ENCODE measurements at places on chromosomes 12 and 14.
A peak's percentile ranks its signal among the peaks of the same experiment; 100 is the strongest.

- no peak for DNase-seq
Measured at GRCh38 chr12:10121278-10121677, 8.7 kb downstream of the CLEC7A start.

DNA sequence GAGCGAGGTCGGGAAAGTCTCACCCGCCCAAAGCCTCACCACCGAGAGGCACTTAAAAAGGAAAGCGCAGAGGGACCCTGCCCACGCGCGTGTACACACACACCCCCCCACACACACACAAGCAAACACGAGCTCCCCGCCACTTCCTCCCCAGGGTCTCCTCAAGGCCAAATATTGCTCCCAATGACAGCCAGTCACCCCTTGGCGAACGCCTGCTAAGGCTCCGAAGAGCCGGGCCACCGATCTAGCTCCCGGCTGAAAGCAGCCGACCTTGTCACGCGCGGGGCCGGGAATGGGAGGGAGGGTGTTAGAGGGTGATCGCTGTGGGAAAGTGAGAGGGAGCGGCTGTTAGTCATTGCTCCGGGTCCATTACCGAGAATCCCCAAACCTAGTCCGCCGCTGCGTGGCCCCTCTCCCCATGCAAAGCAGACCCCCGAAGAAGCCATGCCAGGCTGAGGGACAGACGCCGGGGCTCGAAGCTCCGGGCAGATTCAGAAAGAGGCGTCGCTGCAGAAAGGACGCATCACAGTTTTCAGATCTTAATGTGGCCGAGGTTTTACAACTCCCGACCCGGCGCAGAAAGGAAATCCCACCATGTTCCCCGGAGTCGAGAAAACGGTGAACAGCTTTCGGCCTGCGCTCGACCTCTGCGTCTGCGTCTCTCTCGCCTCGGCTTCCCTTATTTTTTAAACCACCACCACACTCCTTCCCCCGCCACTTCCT, 2.6 kb downstream of the BMP4 start:
- DNase-seq, result peak; percentile 27

GRCh38 chr12:71069311-71069710, 88.5 kb downstream of the TSPAN8 start:
- DNase-seq, result no peak

GRCh38 chr12:64097366-64098105, 124.6 kb downstream of the KICS2 start:
- no peak for DNase-seq

DNA sequence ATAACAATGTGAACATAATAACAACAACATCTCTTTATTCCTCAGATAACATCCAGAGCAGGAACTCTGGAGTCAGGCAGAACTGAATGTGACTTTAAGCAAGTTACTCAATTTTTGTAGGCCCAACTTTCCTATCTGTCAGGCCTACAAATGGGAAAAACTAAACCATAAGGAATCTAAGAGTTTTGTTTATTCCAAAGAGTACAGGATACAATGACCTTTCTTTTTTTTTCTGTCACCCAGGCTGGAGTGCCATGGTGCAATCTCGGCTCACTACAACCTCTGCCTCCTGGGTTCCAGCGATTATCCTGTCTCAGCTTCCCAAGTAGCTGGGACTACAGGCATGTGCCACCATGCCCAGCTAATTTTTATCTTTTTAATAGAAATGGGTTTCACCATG, 9.4 kb downstream of the LPCAT3 start:
- DNase-seq, result no peak

DNA sequence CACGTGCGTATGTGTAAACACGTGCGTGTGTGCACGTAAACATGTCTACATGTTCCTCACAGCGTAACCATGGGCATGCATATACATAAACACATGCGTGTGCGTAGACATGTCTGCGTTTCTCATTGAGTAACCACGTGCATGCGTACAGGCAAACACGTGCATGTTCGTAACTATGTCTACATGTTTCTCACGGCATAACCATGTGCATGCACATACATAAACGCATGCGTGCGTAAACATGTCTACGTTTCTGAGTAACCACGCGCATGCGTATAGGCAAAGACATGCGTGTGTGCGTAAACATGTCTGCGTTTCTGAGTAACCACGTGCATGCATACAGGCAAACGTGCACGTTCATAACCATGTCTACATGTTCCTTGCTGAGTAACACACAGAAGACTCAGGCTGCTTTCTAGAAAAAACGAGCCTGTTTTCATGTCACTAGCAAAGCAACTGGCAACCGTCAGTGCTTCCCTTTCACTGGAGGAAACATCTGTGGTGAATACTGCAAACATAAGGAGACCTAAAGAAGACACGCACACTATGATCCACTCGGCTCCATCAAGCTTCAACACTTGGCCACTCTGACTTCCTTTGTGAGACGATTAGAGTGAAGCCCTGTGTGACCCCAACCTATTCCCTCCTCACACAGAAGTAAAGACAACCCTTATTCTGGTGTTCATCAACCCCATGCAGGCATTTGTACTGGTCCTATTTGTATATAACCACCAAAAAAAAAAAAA, 28.8 kb downstream of the POLE start:
- no peak for DNase-seq
